HEK293T (cell line): ENCODE measurements at places on chromosomes 5 and 9.

DNA sequence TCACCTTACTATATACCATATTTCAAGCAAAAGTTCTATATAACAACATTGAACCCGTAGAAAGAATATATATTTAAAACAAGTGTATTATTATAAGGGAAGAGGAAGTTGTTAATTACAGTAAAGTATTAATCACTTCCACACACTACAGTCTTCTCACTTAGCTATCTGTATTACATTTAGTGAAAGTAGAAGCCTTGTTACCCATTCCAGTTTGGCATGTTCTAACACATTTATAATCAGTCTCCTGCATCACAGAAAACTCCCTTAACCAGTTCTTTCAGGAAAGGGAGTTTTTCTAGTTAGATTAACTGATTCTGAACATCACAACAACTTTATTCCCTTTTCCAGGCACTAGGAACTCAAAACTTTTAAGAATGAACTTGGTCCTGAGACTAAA is 6.9 kb downstream of the RAB14 start:
- DNase-seq, result no peak

- no peak for DNase-seq
Measured at GRCh38 chr5:139378941-139379361, 4.1 kb downstream of the SLC23A1 start.

- DNase-seq, result no peak
Measured at GRCh38 chr9:135301271-135302263, 178.0 kb upstream of the PPP1R26 start.

GRCh38 chr5:100788417-100788816 is 114.7 kb downstream of the ST8SIA4 start:
- DNase-seq, result no peak

- DNase-seq, result no peak
Measured at GRCh38 chr5:62587737-62588136, 9.1 kb downstream of the LRRC70 start.

GRCh38 chr9:107387409-107387808 is 102.2 kb downstream of the KLF4 start:
- DNase-seq, result no peak

DNA sequence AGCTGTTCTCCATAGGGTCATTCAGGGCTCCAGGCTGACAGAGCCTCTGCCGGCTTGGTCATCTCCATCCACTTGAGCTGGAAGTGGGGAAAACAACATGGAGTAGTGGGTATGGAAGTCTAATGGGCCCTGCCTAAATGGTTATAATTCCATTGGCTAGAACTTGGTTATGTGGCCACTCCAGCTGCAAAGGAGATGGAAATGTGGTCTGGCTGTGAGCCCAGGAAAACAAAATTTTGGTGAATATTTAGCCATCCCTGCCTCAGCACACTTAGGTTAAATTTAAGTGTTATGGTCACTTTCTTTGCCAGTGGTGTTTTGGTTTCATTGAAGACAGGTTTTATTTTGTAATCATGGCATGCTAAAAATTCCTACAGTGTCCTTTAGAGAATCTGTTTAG is 112.3 kb downstream of the SMARCA2 start:
- DNase-seq, result no peak
